ENCODE measurements at places on chromosomes 11 and 22. TPM values are rescaled to one million over a fixed set of nuclear protein-coding genes. Genes with fewer than 3 reads are reported as not detected.

- DNase-seq, result no peak
These were observed 2.7 kb upstream of the OR2D2 start for GRCh38 chr11:6895010-6895409.

GRCh38 chr11:87265132-87265531, 227.4 kb downstream of the TMEM135 start:
- DNase-seq, result no peak

The LRRN4CL gene
- 15.8 TPM for total RNA-seq

- DNase-seq, result no peak
These were observed 3.4 kb downstream of the BSX start for GRCh38 chr11:122978299-122978620.

GRCh38 chr11:14703731-14704130, 60.1 kb downstream of the PDE3B start:
- DNase-seq, result no peak

DNA sequence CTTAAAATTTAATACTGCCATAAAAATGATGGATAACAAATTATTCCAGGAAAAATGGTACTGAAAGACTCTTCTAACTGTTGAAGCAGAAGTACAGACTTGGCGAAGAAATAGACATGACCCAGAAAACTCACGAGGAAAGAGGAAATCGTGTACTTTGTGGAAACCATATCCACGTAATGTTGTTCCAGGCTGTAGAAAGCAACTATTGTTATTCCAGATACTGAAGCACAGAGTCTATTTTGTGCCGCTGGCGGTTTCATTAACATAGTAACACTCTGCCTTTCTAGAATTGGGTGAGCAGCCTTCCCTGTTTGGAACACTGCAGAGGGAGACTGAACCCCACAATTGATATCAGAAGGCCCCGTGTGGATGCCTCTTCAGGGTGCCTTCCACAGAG, 310.6 kb downstream of the TBC1D22A start:
- DNase-seq, result no peak

DNA sequence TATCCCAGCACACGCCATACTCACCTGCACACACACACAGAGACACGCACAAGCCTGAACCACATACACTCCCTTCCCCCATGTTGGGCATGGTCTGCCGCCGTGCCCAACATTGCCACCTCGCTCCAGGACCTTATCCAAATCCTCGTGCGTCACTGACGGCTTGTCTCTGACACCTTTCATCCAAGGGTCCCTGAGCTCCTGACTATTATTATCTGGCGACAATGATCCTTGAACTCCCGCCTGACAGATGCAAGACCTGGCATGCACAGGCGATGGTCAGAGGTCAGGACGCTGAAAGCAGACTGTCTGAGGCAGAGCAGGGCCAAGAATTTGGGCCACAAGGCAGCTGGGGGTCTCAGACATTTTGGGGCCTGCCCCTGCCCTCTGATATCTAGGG, 4.2 kb downstream of the MB start:
- no peak for DNase-seq

DNA sequence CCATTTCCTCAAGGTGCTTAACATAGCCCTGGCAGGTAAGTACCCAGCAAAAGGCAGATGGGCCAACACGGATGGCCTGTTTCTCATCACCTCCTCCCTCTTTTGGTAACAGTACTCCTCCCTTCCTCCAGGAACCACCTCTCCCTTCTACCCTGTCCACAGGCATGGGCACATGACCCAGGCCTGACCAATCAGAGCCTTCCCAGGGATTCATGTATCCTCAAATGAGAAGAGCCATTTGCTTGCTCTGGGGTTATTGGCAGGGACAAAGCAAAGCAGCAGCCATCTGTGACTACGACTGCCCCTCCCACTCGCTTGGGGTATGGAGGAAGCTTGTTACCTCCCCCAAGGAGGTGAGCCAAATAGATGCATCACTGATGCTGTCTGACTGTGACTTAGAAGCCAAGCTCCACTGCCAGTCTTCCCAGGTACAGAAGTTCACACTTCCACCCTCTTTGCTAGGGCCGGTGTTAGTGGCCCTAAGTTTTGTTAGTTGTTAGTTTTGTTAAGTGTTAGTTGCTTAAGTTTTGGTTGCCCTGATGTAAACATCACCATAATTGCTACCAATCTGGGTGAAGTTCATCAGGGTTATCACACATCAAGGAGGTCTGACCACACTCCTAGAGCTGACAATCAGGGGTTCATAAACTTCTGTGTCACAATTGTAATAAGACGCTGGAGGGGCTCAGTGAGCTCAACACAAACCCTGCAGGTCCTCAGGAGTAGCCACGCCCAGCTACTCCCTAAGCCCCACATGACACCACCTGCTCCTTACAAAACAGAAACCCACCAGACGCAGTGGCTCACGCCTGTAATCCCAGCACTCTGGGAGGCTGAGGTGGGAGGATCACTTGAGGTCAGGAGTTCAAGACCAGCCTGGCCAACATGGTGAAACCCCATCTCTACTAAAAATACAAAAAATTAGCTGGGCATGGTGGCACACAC, 57.3 kb downstream of the ARFGAP3 start:
- DNase-seq, result peak; percentile 25

GRCh38 chr11:129192150-129192549, at the start of gene ARHGAP32:
TSS of gene ARHGAP32 (minus strand) at chr11:129192325. CDS start at chr11:129192198, 127 bp downstream.
- no peak for DNase-seq

The IGLL1 gene
- total RNA-seq, result not detected

The TMEM191C gene
- 2.4 TPM for total RNA-seq

The LRRC56 gene
- 0.71 TPM for total RNA-seq

DNA sequence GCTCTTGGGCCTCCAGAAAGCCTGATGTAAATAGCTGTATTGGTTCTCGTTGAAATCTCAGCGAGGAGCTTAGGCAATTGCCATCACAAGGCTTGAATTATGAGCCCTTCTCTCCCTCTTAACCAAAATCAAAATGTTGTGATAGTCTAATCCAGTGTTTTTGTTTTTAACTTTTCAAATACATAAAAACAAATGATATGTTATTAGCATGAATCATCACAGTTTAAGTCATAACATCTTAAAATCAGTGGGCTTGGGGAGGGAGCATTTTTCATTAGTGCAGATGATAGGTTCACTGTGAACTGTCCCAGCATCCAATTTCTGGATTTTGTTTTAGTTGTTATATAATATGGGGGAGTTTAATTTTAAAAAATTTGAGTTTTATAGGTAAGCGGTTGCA, 48.9 kb upstream of the HORMAD2 start:
- DNase-seq, result no peak

- no peak for DNase-seq
These were observed 1086.3 kb upstream of the CCDC90B start for GRCh38 chr11:84372381-84372950.

DNA sequence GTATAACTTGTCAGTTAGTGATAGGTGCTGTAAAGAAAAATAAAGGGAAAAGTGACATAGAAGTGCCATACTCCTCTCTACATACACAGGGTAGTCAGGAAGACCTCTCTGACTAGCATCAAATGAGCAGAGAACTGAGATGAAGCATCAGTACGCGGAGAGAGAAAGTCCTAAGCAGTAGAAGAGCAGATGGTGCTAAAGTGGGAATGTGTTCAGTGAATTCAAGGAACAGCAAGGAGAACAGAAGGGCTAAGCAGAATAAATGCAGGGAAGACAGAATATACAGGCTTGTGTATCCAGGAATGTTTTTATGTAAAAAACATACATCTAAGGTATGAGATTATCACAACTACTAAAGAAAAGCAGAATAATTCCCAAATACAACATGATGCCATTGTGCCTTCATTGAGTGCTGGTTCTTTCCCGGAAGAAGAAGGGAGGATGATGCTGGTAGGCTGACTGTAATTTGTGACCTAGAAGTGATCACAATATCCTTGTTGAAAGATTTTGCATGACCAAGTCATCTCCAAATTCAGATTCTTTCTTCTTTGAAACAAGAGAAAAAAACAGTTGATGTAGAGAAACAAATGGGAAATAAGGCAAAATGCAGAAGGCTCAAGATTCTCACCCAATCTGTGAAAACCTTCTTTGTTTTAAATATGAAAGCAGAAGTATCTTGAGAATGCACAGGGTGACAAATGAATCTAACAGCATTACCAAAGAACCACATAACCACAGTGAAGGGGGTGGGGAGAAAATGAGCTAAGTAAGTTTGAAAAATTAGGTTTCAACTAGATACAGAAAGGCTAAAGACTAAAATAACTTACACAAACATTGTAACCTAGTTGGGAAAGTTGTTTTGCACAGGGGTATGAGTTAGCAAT, 20.5 kb downstream of the MRE11 start:
- no peak for DNase-seq

GRCh38 chr11:126317756-126318573, 14.1 kb downstream of the DCPS start:
- peak; percentile 86 for DNase-seq

GRCh38 chr22:42721045-42721434, 370 bp upstream of the A4GALT start:
- no peak for DNase-seq

DNA sequence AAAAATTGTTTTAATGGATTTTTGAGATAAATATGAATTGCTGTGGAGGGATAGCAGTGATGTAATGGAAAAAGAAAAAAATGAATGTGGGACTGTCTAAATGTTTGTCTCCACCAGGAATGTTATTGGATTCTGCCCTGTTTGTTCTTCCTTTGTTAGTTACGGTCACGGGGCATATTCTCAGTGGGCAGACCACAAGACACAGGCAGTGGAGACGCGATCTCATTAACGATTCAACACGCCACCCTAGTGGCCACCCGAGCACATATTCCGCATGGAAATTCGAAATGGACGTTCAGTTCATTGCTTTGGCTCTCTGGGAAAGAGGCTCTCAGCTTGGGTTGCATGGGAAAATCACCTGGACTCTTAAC, 151.8 kb upstream of the TTC12 start:
- no peak for DNase-seq

The KDM2A gene
- total RNA-seq, result 52.6 TPM

- peak; percentile 58 for DNase-seq
These were observed 113.0 kb upstream of the CLMP start for GRCh38 chr11:123308077-123308476.

DNA sequence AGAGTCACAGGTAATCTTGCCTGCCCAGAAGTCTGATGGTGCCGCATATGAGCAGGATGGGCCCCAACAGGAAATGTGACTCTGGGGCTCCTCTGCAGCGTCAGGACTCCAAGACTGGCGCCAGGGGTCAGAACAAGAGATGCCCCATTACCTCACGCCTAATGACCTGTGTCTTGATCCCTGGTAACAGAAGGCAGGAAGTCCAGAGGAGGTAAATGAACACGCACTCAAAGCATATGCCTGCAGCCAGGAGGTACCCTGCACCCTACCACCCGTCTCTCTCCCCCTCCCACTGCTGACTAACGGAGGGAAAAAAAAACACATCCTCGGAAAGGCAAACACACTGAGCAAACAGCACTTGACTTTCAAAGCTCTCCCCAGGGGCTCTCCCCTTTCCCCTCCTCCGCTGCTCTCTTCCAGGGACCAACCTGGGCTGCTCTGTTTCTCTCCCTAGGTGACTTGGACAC, 37.3 kb downstream of the ABCC8 start:
- no peak for DNase-seq

The IRAG1 gene
- total RNA-seq, result 21.4 TPM

The RAB36 gene
- total RNA-seq, result 9.0 TPM

- no peak for DNase-seq
These were observed 138.7 kb downstream of the TRIM29 start for GRCh38 chr11:119999220-119999619.

DNA sequence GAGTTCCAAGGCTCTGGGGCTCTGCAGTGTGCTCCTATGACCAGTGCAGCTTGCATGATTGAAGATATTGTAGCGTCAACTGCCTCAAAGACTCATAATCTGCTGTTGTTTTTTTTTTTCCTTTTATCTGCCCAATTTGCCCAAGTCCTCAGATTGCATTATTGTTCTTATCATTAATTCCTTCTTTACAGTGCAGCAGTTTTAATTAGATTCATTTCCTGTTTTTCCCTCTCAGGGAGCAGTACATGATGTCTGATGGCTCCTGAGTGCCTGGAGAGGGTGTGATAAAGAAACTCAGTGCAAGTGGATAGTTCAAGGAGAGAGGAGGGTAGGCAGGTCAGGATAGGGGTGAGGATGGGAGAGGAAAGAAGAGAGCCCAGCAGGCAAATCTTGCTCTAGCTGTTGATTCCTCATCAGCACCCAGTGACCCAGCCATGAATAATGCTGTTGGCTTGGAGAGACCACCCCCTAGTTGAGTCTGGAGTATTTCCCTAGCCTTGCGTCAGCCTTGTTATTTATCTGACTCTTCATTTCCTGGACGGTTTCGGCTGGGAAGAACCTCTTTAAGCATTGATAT, 219.6 kb upstream of the SESN3 start:
- DNase-seq, result no peak

The HTR3B gene
- not detected for total RNA-seq

The TCN2 gene
- total RNA-seq, result 57.0 TPM

DNA sequence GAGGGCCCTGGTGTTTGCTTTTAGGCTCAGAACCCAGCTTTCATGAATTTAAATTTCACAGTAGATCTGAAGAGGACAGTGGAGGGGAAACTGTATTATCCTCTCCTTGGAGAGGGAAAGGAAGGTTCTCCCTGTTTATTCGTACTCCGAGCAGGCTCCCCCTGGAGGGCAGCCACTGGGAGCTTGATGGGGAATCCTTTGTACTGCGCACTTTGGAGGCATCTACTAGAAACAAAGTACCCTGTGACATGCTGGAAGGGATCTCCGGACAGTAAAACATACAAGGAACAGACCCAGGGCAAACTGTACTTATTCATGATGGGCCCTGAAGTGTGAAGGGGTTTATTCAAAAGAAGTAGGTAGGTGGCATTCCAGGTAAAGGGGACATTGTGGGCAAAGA, 27.2 kb downstream of the NAV2 start:
- no peak for DNase-seq

DNA sequence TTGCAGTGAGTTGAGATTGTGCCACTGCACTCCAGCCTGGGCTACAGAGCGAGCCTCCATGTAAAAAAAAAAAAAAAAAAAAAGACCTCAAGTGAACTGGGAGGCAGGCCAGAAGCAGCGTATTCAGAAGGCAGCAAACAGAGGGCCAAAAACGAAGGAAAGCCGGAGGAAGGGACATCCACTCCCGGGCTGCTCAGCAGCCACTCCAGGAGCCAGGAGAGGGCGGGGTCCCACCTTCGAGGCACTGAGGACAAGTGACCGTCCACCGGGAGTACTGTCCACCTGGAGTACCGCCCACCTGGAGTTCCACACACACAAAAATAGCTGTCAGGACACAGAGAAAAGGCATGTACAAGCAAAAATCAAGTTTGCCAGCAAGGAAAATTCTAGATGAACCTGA, 5.5 kb downstream of the TOLLIP start:
- no peak for DNase-seq

All from adrenal gland (tissue), 19 donors.